Cardiac septum (tissue), 1 donor: ENCODE measurements at places on chromosomes 7 and 10. TPM values are rescaled to one million over a fixed set of nuclear protein-coding genes. Genes with fewer than 3 reads are reported as not detected.

HACD1 gene
- total RNA-seq: 213 TPM

DNA sequence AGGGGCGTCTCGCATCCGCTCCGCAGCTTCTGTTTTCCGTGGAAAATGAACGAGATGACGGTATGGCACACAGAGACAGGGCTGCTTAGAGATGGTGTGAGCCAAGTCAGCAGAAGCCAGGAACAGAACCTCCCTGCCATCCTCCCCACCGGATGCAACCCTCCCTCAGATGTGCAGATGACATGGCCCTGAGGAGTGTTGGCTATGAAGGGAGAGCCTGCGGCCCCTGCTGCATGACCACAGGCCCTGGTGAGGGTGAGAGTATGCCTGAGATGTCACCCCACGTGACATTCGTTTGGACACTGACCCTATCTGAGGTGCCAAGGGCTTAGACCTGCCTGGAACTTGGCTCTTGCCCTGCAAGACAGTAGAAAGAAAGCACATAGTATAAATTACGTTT lies 29.4 kb downstream of the WIPF3 start:
- no peak for DNase-seq

DNA sequence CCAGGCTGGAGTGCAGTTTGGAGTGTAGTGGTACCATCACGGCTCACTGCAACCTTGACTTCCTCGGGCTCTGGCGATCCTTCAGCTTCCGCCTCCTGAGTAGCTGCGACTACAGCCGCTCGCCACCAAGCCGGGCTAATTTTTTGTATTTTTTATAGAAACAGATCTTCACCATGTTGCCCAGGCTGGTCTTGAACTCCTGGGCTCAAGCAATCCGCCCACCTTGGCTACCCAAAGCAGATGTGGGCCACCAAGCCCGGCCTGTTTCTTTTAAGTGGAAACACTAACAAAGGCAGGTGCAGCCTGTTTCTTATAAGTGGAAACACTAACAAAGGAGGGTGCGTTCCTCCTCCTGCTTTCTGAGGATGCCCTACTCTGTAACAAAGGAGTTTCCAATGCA lies 18.2 kb downstream of the PRF1 start:
- DNase-seq: peak; percentile 64

DNA sequence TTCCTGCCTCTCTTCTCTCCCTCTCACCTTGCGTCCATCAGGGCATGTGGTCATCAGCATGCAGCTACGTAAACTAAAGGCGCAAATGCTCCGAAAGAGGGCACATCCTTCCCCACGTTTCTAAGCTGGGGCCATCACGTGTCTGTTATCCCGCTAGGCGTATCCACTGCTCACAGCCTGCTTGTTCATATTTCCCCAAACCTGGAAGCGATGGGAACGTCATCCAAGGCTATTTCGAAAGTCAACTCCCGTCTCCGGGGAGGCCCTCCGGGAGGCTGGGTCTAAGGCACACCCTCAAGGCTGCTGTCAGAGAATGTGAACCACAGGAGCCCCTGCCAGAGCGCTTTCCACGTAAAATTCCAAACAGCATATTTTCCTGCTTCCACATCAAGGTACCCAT lies 199.2 kb downstream of the DIP2C start:
- peak; percentile 74 for DNase-seq
